ENCODE measurements at places on chromosomes 1 and 21.

DNA sequence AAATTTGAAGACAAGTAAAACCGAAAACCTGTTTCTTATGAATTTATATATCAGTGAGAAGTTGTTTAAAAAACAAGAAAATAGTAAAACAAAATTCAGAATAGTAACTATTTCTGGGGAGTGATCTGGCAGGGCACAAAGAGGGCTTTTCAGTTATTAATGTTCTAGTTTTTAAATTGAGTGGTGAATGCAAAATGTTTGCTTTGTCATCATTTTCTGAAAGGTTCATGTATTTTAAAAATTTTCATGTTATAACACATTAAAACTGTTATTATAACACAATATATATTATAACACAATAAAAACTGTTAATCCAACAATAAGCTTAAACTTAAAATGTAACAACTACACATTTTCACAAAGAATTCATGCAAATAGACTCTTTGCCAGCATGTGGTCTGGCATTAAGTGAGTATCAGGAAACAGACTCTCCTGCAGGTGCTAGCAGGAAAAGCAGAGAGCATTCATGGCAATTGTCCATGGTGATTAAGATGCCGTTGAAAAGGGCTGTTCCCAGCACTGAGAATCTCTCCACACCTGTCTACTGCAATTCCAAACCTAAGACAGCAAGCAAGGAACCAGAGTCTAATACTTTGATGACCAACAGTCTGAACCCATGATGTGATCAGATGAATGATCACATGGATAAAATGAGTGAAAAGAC is 204.9 kb downstream of the TBX15 start:
- DNase-seq: no peak

GRCh38 chr1:214660900-214661299 is 57.9 kb downstream of the CENPF start:
- no peak for DNase-seq

- no peak for DNase-seq
These were observed 3.5 kb upstream of the CLEC20A start for GRCh38 chr1:178500091-178500770.

DNA sequence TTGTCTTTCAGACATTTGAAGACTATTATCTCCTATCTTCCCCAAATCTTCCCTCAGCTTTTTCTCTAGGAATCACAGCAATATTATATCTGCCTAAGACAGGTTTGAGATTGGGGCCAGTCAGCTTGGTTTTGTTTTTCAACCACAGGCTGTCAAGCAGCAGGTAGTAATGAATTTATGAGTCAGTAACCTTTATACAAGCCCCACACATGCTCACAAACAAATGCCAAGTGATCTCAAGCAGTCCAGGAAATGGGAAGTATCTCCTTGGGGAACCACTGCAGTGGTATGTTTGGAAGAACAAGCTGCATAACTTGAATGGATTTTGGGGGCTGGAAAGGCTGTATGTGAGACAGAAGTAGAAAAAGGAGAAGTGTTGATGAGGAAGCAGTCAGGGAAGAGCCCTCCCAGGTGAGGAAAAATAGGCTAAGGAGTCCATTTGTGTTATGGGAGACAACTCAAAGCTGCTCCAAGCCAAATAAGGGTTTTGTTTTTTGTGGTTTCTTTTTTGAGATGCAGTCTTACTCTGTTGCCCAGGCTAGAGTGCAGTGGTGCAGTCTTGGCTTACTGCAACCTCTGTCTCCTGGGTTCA is 2.1 kb downstream of the DHDDS start:
- no peak for DNase-seq

DNA sequence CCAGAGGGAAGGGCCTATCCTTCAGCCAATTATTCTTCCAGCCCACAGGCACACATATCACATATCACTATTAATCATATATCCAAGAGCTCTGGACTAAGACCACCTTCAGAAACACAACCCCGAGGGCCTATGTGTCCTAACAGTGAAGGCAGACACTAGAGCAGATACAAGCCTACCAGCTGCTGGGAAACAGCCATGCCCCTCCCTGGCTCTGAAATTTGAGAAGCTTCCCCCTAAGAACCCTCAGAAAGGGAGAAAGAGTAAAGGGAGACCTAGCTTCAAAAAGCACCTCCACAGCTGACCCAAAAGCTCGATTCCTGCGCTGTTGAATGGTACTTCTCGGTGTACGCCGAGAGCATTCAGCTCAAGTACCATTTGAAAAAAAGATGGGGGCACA is 17.4 kb downstream of the CNN3 start:
- no peak for DNase-seq

DNA sequence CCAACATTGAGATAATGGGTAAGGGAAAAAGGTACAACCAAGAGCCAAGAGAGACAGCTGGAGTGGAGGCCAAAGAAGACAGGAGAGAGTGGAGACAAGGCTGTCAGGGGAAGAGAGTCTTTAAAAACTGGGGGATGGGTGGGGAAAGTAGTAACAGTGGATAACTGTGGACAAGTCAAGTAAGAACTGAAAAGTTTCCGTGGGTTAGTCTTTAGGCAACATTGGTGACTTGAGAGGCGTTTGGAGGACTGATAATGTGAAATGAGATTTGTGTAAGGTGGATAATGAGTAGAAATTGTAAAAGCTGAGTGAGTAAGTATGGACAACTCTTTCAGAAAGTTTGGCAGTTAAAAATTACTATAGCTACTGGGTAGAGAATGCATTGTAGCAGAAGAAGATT is 10.4 kb downstream of the PPP2R5A start:
- DNase-seq: no peak

DNA sequence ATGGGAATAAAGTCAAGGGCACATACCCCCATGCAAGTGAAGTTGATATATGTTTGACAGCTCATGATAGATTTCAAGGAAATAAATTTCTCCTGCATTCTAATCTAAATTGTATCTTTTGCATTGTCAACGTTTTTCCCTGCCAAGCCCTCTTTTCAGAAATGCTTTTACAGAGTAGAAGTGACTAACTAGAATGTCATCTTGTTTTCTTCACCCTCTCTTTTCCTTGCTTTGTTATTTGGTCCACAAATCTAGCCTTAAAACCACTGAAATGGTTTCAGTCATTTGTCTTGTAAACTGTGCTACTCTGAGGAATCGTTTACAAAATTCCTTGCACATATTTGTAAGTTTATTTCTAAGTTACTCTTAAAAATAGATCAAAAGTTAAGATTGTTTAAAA is 600.8 kb upstream of the CXADR start:
- no peak for DNase-seq

DNA sequence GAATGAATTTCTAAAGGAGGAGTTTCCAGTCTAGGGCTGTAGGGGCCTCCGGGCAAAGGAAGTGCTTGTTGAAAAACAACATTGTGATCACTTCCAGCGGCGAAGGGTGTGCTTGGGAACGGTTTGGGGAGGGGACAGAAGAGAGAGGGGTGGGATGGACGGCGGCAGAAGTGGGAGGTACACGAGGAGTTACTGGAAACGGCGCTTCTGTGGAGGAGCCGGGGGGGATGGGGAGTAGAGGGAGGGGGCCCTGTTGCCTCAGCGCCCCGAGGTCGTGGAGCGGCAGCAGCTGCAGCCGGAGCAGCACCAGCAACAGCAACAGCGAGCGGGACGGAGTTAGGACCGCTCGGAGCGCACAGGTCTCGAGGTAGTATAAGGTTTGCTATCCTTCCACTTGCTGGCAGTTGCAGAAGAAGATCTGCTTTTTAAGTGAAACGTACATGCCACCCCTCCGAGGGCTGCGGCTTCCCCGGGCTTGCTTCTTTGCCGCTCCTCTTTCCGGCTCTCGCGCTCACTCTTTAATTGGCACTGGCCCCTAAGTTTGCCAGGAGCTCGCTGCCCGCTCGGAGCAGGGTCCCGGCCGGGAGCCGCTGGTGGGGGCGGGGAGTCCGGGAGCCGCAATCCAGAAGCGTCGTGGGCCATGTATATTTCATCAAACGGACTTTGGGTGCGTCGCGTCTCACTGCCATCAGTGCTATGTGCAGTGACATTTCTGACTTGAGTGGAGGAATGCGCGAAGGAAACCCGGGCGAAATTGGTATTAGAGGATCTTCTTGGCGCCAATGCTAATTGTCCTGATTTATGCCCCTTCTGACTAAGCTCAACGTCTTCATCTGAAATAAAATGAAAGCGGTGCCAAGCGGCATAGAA is 771 bp upstream of the NTNG1 start:
- no peak for DNase-seq

DNA sequence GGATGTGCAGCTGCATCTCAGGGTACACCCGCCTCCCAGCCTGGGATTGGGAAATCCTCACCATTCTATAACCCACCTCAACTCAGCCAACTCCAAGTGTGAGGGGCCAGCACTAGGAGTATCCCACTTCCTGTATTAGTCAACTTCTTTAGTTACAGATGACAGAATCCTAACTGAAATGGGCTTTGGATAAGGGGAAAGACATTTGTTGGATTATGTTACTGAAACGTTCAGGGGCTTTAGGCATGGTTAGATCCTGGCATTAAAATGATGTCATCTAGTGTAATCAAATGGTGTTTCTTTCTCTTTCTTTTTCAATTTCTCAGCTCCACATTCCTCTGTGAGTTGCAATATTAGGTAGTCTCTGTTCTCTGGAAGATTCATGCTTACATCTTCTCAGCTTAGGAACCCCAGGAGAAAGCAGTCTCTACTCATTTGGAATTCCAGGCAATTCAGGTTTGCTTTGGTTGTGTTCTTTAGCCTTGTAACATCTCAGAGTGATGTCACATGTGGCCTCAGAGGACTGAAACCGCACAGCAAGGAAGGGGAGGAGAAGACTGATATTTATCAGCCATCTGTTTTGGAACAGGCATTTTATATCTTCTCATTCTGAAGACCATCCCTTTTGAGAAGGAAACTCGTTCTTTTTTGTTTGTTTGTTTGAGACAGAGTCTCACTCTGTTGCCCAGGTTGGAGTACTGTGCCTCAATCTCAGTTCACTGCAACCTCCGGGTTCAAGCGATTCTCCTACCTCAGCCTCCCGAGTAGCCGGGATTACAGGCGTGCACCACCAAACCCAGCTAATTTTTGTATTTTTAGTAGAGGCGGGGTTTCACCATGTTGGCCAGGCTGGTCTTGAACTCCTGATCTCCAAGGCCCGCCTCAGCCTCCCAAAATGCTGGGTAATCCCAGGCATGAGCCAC is 18.9 kb upstream of the TMEM54 start:
- DNase-seq: no peak

All from T-helper 2 cell (primary cell).